Psoas muscle (tissue), 8 donors: ENCODE measurements at places on chromosomes 11 and 22. TPM values are rescaled to one million over a fixed set of nuclear protein-coding genes. Genes with fewer than 3 reads are reported as not detected.

The B3GAT1 gene
- not detected for total RNA-seq

The MMP7 gene
- total RNA-seq: not detected

The OR5A1 gene
- not detected for total RNA-seq

The PUS3 gene
- total RNA-seq: 9.0 TPM

The SYT7 gene
- total RNA-seq: 2.8 TPM

The WBP2NL gene
- total RNA-seq: 0.59 TPM

The DEPDC5 gene
- 10.0 TPM for total RNA-seq

The OR8G5 gene
- not detected for total RNA-seq

The OR52H1 gene
- total RNA-seq: not detected

The PGA5 gene
- not detected for total RNA-seq

The CYB5R2 gene
- 1.3 TPM for total RNA-seq

The SAA4 gene
- 2.9 TPM for total RNA-seq

The SLC15A3 gene
- total RNA-seq: 7.6 TPM

The KCNQ1OT1 gene
- total RNA-seq: 0.56 TPM

The SLC22A12 gene
- total RNA-seq: not detected

The NCF4 gene
- total RNA-seq: 4.3 TPM

The SSTR3 gene
- not detected for total RNA-seq

The RIMBP3C gene
- total RNA-seq: not detected

The CATSPER1 gene
- not detected for total RNA-seq

The CCDC89 gene
- total RNA-seq: 0.15 TPM

The SYNGR1 gene
- 15.3 TPM for total RNA-seq

DNA sequence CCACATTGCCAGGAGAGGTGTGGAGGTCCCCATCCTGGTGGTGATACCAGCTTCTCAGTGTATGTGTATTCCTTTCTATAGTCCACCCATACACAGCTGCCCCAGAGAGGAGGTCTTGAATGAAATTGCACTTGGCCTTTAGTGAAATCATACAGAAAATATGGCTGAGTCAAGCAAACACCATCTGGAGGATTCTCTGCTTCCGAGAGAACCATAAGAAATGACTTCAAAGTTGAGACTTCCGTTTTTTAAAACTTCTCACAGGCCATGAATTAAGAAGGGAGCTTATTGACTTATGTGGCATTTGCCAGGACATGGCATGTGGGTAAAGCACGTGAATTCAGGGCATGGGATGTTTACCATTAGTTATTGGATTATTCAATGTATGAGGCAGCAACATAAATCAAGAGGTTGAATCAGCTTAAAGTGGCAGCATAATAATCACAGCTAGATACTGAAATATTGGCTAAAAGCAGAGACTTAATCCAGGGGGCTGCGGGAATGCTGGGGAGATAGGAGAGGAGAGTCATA is 119.1 kb upstream of the MTNR1B start:
- DNase-seq: no peak

DNA sequence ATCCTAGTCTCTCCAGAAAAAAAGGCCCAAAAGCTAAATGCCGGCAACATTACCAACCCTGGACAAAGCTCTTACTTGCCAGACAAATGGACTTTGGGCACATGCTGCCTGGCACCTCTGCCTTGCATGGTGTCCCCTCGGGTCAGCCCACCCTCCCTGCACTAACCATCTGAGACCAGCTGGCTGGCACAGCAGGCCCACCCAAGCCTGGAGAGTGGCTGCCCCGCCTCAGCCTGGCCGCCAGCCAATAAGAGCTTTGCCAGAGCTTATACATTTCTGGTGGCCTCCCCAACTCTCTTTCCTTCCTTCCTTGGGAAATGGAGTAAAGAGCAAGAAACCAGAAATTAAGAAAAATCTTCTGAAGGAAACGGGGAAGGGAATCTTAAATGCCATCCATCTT is 24.5 kb downstream of the MCHR1 start:
- DNase-seq: peak; percentile 39

GRCh38 chr11:14585438-14585837 is 58.2 kb upstream of the PDE3B start:
- DNase-seq: no peak

DNA sequence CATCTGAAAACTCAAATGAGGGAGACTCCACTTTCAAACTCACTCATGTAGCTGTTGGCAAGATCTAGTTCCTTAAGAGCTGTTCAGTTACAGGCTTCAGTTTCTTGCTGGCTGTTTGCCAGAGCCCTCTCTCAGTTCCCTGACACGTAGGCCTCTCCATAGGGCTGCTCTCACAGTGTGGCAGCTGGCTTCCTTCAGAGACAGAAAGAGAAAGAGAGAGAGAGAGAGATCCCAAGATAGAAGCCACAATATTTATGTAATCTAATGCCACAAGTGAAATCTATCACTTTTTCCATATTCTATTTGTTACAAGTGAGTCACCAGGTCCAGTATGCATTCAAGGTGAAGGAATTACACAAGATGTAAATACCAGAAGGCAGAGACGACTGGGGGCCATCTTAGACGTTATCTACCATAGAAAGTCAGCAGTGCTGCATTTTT is 168.8 kb downstream of the RCN1 start:
- DNase-seq: no peak

DNA sequence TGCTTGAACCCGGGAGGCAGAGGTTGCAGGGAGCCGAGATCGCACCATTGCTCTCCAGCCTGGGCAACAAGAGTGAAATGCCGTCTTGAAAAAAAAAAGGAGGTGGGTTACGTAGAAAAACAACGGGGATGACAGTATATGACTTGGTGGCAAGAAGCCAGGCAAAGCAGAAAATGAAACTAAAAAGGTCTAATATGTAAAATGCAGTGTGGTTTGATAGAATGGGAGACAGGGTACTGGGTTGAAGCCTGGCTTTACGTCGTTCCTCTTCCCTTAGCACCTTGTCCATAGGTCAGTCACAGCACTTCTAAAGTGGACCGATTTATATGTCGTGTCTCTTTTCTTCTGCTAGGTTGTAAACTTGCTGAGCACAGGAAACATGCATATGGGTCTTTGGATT is 274.9 kb upstream of the ZC3H12C start:
- no peak for DNase-seq

DNA sequence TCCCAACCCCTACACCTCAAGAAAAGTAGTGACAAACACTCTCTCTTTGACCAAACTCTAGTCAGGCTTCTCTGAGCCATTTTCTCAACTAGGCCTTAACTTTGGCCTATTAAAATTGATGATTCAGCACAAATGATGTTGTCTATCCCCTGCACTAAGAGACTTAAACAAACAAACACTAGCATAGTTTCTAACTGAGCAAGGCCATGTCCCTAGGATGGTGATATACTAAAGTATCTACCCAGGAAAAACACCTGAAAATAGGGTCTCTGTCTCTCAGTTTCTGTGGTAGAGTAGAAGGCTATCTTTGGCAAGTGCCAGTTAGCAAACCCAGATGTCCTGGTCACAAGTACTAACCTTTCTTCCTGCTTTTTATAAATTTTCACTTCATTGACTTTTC is 219.7 kb upstream of the ANO3 start:
- DNase-seq: no peak

DNA sequence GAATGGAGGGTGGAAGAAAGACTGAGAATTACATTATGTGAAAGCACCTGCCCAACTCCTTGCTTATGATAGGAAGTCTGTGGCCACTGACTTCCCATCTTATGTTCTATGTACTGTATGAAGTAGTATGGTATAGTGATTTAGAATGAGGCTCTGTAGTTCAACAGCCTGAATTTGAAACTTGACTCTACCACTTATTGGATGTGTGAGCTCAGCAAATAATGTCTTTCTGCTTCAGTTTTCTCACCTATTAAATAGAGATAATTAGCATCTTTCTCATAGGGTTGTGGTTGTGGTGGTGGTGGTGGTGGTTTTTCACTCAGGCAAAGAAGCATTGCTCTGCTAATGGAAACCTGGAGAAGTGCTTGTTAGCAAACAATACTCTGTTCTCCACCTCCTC is 121.6 kb downstream of the PAX6 start:
- no peak for DNase-seq

DNA sequence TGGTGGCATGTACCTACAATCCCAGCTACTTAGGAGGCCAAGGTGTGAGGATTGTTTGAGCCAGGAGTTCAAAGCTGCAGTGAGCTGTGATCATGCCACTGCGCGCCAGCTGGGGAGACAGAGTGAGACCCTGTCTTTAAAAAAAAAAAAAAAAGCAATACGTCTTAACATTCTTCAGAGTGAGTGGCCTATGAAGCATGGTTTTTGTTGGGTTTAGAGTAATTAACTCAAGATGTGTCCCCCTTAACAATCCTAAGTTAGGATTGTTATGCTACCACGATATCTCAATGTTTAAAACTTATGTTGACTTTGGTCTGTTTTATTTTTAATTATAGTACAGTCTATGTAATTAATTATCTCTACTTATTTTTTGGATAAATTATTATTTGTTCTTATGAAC is 156.1 kb downstream of the HIPK3 start:
- DNase-seq: no peak

- DNase-seq: no peak
These were observed 541.4 kb upstream of the CCDC90B start for GRCh38 chr11:83827520-83827919.

- DNase-seq: no peak
These were observed 31.9 kb upstream of the IGLL5 start for GRCh38 chr22:22855617-22856308.

DNA sequence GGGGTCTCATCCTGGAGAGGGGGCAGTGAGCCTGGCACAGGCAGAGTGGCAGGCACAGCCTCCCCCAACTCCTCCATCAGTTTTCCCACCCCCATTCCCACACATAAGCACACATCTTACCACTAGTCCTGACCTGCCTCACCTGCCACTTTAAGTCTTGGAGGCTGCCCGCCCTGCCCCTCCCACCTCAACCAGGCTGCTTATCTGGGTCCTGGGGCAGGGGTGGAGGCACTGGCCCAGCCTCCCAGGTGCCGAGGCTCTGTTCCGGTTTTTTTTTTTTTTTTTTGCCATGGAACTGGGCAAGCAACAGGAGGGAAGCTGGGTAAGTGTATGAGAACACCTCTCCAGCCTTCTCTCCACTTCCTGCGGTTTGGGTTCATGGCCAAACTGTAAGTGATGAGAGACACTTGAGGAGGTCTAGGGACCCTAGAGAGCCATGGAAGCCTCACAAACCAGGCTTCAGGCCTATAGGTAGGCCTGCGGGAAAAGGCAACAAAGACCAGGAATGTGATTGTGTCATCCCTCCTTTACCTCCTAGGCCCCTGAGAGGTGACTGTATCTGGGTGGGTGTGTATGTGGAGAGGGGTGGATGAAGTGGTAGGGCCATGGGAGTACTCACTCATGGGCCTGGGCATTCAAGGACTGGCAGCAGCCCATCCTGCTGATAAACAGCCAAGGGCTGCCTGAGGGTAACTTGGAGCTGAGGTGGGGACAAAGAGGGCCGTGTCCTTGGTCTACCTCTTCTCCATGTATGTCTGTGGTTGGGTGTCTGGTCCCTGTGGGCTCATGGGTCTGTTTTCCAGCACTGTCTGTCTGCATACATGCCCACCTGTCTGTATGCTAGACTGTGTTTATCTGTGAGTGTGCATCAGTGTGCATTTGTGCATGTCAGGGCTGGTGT is 22.6 kb downstream of the PHLDB1 start:
- DNase-seq: no peak

DNA sequence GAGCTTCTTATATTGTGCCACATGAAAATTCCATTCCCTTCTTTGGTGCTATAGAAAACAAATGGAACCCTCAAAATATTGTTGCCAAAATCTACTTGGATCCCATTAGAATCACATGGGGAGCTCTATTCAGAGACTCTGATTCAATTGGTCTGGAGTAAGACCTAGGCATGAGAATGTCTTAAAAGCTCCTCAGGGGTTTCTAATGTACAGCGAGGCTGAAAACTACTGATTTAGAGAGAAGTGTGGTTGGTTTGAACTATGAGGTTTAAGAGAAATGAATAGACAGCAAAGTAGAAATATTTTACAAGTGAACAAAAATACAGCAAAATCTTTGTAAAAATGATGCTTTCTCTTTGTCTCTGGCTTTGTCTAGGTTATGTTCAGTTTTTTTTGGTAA is 514.7 kb downstream of the CNTN5 start:
- DNase-seq: no peak

GRCh38 chr22:24066865-24067264 is 55.8 kb downstream of the CABIN1 start:
- no peak for DNase-seq

- DNase-seq: no peak
These were observed 117.5 kb upstream of the ALX4 start for GRCh38 chr11:44427432-44427831.

DNA sequence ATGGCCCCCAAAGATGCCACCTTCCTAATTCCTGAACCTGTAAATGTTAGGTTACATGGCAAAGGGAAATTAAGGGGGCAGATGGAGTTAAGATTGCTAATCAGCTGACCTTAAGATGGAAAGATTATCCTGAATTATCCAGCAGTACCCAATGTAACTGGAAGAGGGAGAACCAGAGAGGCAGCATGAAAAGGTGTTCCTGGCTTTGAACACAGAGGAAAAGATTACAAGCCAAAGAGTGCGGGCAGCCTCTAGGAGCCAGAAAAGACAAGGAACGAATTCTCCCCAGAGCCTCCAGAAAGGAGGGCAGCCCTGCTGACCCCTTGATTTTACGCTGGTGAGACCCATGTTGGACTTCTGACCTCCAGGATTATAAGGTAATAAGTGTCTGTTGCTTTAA is 15.1 kb upstream of the THRSP start:
- no peak for DNase-seq

DNA sequence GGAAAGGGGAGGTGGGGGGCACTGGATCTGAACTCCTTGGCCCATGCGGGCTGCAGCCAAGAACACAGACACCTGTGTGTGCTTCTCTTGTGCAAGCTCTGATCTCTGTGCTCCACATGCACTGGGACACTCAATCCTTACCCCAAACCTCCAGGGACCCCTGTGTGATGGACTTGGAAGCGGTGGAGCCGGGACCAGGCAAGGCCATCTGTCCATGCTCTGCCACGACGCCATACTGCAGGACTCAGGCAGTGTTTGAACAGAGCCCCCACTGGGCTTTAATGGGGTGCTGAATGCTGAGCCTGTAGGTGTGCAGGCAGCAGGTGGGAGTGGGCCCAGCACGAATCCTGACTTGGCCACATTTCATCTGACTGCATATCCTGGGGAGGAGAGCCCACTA is 23.4 kb downstream of the PPM1F start:
- DNase-seq: no peak

- DNase-seq: no peak
These were observed 722 bp upstream of the KRTAP5-2 start for GRCh38 chr11:1598816-1599215.

GRCh38 chr11:68014157-68014946 is 4.2 kb downstream of the ALDH3B1 start:
- no peak for DNase-seq

- no peak for DNase-seq
These were observed 40.1 kb upstream of the CXCR5 start for GRCh38 chr11:118843565-118843964.

- peak; percentile 34 for DNase-seq
These were observed 3.8 kb upstream of the MUC2 start for GRCh38 chr11:1070594-1071462.

GRCh38 chr22:26448941-26449340 is 19.9 kb downstream of the ASPHD2 start:
- DNase-seq: no peak

GRCh38 chr22:38318792-38319773 is 1.9 kb upstream of the CSNK1E start:
- DNase-seq: no peak

GRCh38 chr11:37817727-37818270 is 1219.8 kb upstream of the RAG2 start:
- no peak for DNase-seq

GRCh38 chr11:118106789-118107335 is 20.1 kb upstream of the SMIM35 start:
- no peak for DNase-seq

- DNase-seq: no peak
These were observed 74.8 kb upstream of the E2F8 start for GRCh38 chr11:19315511-19315910.

- no peak for DNase-seq
These were observed 58.1 kb downstream of the RSF1 start for GRCh38 chr11:77762426-77762825.
